ENCODE measurements at places on chromosomes 6 and 20.

DNA sequence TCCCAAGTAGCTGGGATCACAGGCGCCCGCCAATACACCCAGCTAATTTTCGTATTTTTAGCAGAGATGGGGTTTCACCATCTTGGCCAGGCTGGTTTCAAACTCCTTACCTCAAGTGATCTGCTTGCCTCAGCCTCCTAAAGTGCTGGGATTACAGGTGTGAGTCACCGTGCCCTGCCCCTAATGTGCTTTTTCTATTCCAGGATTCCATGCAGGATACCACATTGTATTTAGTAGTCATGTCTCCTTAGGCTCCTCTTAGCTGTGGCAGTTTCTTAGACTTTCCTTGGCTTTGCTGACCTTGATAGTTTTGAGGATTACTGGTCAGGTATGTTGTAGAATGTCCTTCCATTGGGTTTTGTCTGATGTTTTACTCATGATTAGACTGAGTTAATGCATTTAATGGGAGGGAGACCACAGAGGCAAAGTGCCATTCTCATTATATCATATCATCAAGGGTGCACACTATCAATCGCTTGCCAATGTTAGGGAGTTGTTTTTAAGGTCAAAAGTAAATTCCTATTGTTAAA, 39.6 kb upstream of the TNFAIP3 start:
- no peak for DNase-seq

DNA sequence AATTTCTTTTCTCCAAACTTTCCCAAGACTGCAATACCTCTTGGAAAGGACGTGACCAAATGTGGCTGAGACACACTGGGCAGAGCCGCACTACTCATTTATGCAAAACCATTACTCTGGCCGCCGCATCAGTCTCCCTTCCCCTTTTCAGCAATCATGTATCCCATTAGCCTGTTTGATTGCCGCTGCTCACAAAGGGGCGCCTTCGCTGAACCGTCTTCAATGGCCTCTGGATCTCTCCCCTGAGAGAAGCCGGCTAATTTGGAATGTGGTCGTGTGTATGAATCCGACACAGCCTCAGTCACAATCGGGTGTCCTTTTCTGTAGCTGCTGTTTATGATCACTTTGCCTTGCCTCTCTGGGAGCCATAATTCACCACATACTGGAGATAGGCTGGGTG, 361.1 kb downstream of the ZFAND3 start:
- DNase-seq, result no peak

DNA sequence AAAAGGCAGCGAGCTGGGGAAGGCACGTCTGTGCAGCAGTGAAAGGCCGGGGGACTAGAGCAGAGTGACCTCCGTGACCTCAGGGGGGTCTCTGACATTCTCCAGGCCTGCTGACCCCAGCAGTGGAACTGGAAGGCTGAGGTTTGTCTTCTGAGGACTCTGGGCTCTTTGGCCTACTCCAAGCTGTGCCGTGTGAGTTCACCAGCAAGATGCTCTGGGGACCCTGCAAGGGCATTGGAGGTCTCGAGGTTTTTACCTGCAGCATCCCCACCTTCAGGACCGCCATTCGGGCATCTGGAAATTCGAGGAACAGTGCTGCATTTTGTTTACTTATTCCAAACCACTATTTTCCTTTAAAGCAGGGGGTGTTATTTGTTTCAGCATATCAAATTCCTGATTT, 140.9 kb downstream of the PHACTR3 start:
- DNase-seq, result no peak

DNA sequence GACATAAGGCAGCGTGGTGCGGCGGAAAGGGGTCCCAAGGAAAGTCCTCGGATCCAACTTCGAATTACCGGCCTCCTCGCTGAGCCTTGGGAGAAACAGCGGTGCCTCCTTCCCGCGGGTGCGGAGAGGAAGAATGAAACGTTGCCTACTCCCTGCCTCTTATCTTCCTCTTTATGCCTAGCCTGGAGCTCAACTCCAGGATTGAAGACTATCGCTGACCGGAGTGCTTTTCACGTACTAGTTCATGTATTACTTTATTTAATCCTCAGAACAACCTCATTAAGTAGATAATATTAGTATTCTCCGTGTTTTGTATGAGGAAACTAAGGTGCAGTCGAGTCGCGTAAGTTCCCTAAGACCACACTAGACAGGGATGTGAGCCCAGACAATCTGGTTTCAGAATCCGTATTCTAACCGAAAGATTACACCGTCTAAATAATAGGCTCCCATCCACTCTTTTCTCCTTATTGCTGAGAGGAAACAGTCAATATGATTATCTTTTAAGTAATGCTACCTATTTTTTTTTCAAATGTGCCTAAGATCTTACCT, 793 bp upstream of the PDSS2 start:
- DNase-seq, result no peak

DNA sequence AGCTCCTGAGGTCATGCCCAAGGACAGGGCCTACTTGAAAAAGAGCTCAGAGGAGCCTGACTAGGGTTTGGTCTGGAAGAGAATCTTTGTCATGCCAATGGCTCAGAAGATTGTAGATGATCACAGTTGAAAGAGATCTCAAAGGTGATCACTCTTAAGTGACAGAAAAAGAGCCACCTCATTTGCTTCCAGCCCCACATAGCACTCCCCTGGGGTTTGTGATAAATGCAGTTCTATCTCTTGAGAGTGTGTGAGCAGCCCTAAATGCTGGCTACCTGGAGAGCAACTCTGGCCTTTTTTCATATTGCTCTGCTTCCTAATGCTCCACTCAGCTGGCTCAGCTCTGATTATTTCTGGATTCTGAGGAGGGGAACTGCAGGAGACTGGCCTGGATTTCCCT, 39.3 kb downstream of the KLHL32 start:
- DNase-seq, result no peak

DNA sequence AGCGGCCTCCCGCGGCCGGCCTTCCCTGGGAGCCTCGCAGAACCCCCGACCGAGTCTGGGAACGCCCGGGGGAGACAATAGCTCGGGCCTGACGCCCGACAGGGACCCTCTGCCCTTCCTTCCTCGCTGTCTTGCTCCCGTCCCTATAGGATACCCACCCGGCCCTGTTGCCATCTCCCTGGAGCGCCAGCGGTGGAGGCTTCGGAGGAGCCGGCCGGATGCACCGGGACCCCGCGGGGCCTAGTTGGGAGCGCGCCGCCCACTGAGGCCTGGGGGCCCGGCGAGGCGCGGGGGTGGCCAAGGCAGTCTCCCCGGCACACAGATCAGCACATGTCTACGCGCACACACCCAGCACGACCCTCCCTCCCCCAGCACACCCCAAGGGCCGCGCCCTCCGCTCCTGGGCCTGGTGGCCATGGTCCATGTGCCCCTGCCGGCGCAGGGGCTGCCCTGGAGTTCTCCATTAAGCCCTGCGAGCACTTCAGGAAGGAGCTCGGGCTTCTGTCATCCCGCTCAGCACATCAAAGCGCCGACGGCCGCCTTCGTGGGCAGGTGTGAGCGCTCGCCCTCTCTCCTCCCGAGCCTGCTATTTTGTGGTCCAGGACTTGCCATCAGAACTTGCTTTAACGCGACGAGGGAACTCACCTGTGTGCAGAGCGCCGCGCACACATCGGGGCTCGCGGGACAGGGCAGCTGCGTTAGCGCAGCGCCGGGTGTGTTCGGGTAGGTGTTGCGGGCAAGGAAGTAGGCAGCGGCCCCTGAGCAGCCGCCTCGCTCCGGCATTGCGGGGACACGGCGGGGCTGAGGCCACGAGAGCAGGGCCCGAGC, 3.7 kb downstream of the FOXF2 start:
- DNase-seq, result no peak

DNA sequence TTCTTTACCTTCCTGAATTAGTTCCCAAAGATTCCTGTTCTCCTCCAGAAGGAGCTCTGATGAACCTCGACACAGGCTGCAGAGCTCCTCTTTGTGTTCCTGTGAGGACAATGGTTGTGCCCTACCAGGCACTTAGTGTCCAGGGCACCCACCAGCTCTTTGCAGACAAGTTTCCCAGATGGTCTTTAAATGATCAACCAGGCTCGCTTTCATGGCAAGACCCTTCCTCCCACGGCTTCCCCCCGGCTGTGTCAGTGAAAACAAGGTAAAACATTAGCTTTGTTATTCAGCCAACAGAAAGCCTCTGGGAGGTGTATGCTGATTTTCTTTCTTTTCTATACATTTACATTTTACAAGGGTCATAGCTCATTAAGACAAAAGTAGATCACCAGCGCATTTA, 32.3 kb upstream of the CNKSR3 start:
- no peak for DNase-seq

GRCh38 chr6:157291356-157291755, 32.0 kb downstream of the TMEM242 start:
- no peak for DNase-seq

DNA sequence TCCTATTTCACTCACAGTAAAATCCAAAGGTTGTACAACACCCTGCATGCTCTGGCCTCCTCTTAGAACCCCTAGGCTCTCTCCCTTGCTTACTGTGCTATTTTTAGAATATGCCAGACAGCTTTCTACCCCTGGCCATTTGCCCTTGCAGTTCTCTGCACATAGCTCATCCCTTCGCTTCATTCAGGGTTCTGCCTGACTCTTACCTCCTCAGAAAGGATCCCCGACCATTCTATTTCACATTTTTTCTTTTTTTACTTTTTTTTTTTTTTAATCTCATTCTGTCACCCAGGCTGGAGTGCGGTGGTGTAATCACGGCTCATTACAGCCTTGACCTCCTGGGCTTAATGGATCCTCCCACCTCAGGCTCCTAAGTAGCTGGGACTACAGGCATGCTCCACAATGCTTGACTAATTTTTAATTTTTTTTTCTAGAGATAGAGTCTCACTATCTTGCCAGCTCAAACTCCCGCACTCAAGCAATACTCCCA, 33.6 kb downstream of the COMMD7 start:
- no peak for DNase-seq

- no peak for DNase-seq
Measured at GRCh38 chr20:14991023-14991422, 653.6 kb upstream of the FLRT3 start.

DNA sequence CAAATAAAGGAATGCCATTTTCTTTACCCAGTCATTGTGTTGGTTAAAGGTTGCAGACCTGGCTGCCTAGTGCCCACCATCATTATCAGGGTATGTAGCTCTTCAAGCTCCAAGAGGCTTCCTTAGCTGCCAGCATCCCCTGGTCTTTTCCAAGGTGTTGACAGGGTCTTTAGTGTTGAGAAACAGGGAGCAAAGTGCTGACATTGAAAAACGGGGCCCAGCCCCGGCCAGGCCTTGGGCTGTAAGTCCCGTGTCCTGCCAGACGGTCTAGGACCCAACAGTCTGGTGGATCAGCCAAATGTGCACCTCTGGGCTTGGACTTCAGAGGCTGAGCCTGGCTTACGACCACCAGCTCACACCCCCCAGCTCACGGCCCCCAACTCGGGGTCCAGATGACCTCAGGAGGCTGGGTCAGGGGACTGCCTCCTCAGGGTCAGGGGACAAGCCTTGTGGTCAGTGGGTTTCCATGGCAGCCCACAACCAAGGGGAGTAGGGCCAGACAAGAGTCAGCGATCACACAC, 114.4 kb upstream of the MLN start:
- DNase-seq, result no peak

- DNase-seq, result no peak
Measured at GRCh38 chr6:71335544-71335943, 46.9 kb downstream of the OGFRL1 start.

GRCh38 chr6:134624781-134625180, 306.9 kb upstream of the SGK1 start:
- DNase-seq, result no peak

GRCh38 chr6:2558098-2558680, 192.5 kb downstream of the MYLK4 start:
- DNase-seq, result no peak

- DNase-seq, result no peak
Measured at GRCh38 chr6:168222115-168223043, 97.2 kb downstream of the DACT2 start.

DNA sequence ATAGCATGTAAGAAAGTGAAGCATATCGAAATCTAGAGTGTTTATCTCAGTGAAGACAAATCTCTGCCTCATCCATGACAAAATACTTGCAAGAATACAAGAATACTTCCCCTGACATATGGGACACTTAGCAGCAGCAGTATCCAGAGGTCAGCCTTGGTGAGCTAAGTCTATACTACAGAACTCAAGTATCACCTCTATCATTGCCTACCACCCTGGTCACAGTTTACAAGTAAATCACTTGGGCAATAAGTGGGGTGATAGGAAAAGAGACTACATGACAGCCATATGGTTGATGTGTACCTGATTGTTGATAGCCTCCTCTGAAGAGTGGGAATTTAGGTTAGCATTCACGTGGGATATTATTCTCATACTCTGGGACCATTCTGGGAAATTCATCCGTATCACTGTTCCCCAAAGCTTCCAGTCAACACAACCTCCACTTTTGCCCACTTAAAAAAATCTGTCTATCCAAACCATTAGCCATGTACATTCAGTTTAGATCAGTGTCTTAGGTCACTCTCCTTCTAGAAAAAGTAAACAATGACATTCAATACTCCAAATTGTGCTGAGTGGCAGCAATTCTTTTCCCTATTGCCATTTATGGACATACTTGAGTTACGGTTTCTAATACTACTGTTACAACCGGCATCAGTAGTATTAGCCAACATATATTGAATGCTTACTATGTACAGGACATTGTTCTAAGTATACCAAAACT, 118.2 kb upstream of the PRSS16 start:
- no peak for DNase-seq

- DNase-seq, result no peak
Measured at GRCh38 chr20:62263396-62263795, 25.1 kb downstream of the OSBPL2 start.

- DNase-seq, result no peak
Measured at GRCh38 chr20:13455713-13456112, 183.0 kb downstream of the TASP1 start.

DNA sequence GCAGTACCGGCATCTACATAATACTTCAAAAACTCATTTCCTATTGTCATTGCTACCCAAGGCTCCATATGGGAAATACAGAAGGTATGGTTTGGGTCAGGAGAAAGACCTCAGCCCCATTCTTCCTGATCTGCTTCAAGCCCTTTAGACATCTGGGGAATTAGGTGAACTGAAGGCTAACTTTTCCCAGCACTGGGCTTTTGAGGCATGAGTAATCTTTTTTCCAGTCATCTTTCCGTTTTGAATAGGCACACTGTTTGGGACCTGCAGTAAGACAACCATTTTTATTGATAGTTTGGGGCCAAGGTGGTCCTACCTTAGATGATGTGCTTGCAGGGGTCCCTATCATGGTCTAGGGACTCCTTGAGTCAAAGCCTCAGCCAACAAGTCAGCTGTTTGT, 198.4 kb downstream of the HAO1 start:
- no peak for DNase-seq

DNA sequence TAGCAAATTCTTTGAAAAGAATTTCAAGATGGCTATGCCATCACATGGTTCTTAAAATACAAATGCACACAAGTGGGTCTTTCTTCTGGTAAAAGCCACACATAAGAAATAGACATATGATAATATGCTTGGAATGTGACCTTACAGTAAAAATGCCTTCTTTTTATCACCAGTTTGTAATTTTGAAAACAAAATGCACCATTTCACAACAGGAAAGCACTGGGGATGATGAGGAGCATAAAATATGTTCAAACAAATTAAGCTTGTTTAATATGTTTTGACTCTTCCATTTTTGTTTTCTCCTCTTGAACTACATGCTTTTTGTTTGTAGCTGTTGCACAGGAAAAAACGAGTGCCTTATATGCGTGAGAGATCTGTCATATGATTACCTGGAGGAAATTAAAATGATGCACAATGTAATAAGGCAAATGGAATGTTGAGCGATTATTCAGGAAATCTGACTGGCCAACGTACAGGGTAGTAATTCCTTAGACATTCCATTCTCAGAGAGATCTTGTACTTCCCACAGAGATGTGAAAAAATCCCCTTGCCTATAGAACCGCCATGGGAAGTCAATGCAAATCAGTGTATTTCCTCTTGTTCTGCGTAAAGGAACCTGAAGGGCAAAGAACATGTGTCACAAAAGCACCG, 911.6 kb downstream of the TFAP2A start:
- no peak for DNase-seq

- no peak for DNase-seq
Measured at GRCh38 chr6:20819774-20820400, 285.6 kb downstream of the CDKAL1 start.

All from stimulated activated CD4-positive, alpha-beta T cell treated with anti-CD3 and anti-CD28 coated beads, Interleukin-2, amount 100 ng/mL, for 48 hours (primary cell).